Amniotic stem cell (primary cell): ENCODE measurements at places on chromosomes 5 and 9.
A peak's percentile ranks its signal among the peaks of the same experiment; 100 is the strongest.

DNA sequence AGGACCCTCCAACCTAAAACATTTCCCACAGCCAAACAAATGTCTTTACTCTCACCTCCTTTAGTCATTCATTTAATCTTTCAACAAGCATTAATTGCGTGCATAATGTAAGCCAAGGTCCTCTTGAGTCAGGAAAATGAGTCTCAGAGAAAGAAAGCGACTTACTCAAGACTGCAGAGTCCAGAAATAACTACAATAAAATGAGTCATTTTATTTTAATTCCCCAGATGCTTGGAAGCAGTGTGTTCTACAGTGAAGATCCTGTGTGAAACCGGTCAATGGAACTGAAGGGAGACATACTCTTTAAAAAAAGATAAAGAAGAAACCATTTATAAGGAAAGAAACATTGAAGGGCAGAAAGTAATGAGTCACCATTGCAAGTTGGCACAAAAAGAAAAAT is 513.7 kb downstream of the CDK5RAP2 start:
- no peak for DNase-seq

DNA sequence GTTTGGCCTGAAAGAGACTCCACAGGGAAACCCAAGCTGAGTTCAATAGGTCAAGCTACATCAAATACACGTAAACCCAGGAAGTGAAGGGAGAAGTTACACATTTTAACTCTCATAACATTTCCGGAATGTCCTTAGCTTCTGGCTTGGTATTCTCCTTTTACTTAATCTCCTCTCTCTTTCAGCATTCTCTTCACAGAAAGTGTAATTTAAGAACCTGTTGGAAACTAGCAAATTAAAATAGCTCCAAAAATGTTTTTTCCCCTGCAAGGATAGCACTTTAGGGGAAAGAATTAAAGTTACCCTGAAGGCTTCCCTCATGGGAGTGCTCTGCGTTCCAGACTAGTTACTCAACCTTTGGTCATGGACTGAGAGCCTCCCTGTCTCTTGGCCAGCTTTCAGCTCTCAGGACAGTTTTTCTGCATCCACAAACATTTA is 292.7 kb upstream of the TARS1 start:
- peak; percentile 77 for DNase-seq

GRCh38 chr5:108660291-108660690 is 87.4 kb upstream of the FER start:
- DNase-seq = no peak

GRCh38 chr5:12951846-12952245 is 992.6 kb downstream of the DNAH5 start:
- no peak for DNase-seq

GRCh38 chr9:27888661-27889295 is 315.5 kb upstream of the C9orf72 start:
- DNase-seq = no peak

GRCh38 chr5:125848751-125849150 is 574.5 kb upstream of the GRAMD2B start:
- DNase-seq = no peak

DNA sequence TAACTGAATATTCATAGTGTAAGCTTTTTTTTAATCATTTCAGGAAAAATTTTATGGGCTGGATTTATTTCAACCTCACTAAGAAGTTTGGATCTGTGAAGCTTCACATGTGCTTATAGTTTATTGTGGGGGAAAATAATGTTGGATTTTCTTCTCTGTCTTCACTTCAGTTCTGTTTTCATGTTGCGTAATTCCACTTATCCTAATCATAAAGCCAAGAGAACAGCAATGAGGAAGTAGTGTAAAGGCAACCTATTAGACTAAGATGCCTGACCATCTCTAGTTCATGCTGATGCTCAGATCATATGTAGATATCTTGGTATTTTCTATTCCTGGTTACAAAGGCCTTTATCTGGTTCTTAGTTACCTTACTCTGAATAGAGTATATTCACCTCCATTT is 50.0 kb downstream of the CD180 start:
- no peak for DNase-seq

DNA sequence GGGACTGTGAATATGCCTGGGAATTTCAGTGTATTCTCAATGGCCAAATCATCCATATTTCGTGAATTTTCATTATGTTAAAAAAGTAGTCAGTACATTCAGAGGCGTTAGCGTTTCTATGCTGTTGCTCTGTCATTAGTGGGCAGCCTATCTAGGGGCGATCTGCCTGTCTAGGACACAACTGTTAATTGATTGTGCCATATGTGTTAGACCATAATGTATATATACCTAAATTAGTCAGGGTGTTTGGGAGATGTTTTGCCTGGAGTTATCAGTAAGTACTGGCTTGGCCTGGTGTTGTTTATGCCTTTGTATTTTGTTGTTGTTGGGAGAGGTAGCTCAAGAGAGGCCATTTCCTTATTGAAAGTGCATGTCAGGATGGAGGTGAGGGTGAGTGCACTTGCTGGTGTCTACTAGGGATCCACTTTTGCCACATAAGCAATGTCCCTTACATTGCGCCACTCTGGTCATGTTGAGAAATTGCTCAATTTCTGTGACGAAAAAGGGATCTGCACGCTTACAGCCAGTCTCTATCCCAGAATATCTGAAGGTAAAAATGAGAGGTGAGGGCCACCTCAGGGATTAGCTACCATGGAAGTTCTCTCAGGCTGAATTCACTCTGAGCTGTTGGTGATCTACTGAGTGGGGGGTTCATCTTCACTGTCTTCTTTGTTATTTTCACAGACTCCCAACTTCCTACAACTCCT is 123.3 kb downstream of the ST8SIA4 start:
- no peak for DNase-seq

GRCh38 chr5:75686480-75686879 is 30.8 kb downstream of the POC5 start:
- DNase-seq = no peak

GRCh38 chr9:135087899-135088347 is 455 bp downstream of the OLFM1 start:
- DNase-seq = no peak

DNA sequence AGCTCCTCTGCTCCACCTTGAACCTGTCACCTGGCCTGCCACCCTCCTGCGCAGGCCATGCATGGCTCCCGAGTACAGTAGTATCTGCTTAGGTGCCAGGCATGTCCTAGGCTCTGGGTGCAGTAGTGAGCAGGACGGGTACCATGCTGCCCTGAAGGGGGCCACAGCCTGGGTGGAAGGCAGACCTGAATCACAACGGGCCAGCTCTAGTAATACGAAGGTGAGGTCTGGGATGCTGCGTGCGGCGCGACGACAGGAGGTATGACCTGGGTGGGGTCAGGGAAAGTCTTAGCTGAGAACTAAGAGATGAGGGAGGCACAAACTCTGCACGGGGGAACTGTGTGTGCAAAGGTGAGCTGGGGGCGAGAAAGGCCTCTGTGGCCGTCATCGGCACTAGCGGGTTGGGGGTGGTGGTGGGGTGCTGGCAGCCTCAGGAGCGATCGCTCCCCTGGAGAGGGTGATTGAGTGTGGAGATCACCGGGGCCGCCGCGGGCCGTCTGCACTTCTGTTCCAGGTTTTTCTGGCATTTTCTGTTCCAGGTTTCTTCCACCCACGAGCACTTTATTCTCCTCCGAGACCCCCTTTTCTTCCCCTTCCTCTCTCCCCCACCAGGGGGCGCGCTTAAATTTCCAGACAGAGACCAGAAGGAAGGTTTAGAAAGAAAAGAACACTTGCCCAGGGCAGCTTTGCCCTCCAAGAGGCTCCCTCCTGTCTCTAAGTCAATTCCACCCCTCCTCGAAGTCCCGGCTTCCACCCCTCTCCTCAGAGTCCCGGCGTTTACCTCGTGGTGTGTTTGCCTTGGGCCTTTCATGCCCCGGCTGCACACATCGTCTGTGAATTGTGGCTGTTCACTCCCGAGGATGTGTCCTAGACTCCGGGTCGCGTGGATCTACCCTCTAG is 15.1 kb downstream of the PDLIM4 start:
- DNase-seq = no peak

GRCh38 chr9:91858213-91859030 is 91.6 kb downstream of the ROR2 start:
- DNase-seq = no peak

- DNase-seq = no peak
Measured at GRCh38 chr5:91941588-91941987, 558.5 kb upstream of the ARRDC3 start.

DNA sequence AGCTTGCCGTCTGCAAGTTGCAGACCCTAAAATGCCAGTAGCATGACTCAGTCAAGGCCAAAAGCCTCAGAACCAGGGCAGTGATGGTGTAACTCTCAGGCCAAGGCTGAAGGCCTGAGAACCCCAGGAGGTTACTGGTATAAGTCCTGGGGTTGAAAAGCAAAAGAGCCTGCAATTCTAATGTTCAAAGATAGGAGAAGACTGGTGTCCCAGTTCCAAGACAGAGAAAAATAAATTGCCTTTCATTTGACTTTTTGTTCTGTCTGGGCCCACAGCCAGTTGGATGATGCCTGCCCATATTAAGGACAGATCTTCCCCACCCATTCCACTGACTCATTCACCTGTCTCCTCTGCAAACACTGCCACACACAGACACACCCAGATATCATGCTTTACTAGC is 673.2 kb downstream of the CDH18 start:
- DNase-seq = no peak

GRCh38 chr9:123149067-123149466 is 115.6 kb downstream of the GPR21 start:
- DNase-seq = no peak

DNA sequence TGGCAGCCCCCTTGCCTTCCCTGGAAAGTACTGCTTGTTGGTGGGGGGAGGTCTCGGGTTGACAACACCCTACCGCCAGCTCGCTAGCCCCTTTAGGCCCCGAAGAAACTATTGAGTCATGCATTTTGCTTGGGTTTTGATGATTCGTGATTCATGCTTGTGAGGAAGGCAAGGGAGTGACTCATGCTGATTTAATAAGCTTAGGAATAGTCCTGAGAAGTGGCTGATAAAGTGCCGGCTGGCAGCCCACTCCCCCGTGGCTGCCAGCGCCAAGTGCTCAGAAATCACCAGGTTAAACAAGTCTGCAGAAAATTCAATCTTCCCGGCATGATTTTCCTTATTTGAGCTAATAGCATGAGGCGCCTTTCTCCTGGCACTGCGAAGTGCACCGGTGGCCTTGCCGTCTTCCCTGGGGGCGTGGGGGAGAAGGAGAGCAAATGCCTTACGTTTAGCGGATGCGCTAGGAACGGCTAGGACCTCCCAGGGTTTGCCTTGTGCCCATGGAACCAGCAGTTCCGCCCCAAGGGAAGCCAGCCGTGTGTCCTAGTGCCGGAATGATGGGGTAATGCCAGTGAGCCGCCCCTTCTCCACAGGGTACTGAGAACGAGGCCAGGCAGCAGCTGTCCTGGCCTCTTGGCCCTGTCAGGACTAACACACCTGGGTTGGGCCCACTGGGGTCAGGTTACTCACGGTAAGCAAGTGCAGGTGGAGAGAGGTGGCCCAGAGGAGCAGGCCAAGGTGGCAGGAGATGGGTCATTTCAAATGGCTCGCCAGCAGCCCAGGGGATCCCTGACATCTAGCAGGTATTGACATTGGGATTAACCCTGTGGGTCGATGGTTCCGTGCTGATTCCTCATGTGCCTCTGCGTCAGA is 151.9 kb downstream of the MACROH2A1 start:
- DNase-seq = peak; percentile 95

DNA sequence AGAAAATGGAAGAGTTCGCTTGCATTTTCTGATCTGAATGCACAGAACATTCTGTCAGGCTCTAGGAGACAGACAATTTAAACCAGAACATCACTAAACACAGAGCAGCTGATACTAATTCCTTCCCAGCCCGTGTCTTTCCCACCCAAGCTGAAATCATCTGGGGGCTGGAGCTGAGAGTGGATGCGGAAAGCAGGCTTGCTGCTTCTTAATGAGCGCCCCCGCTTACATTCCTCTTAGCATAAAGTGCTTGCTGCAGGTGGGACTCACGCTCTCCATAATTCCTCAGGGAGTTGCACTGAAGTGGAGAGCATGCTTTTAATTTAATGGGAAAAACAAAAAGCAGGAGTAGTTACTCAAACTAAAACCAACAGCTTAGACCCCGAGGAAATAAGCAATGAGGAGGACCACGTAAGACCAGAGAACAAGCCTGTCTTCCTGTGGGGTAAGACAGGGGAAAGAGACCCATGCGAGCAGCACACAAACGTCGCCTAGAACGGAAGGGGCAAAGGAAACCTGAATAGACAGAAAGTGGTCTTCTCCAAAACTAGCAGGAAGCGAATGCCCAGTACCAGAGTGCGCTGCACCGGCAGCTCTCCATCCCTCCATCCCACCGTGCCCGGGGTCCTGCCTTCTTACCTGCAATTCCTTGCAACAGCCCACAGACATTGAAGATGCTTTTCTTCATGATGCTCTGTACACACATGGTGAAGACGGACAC is 139.3 kb downstream of the LHFPL2 start:
- DNase-seq = no peak

DNA sequence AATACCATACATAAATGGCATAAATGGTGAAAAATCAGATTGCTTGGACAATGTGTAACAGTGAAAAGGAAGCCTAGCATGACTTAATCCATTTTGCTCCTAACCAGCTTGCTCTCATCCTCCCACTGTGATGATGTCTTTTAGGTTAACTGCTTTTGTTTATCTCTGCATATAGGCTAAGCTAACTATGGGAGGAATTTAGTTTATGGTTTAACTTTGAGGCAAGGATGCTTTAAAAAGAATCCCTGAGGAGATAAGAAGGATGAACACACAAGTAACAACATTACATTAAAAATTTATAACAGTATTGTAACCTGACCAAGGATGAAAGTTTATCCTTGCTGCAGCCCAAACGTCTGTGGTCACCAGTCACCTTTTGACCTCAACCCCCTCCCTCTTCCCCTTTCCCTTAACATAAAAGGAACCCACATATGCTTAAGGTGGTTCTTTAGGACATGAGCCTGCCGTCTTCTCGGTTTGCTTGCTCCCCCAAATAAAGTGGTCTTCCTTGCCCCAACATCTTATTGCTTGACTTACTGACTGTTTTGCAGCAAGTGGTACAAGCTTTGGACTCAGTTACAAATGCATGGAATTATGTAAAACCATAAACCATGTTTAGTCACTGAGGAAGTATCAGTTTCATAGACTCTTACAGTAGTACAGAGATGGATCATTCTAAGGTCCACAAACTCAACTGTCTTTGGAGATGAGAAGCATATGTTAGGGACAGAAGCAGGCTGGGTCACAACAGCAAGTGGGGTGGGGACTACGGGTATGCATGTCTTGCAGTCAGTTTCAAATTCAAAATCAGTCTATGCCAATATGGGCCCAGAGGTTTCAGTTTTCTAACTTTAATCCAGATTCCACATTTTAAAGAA is 31.3 kb downstream of the AGXT2 start:
- no peak for DNase-seq

- no peak for DNase-seq
Measured at GRCh38 chr9:72037571-72037970, 22.8 kb downstream of the C9orf57 start.

GRCh38 chr5:36950586-36951457 is 74.3 kb downstream of the NIPBL start:
- no peak for DNase-seq
